ENCODE measurements at places on chromosomes 7 and 10.
A peak's percentile ranks its signal among the peaks of the same experiment; 100 is the strongest.

DNA sequence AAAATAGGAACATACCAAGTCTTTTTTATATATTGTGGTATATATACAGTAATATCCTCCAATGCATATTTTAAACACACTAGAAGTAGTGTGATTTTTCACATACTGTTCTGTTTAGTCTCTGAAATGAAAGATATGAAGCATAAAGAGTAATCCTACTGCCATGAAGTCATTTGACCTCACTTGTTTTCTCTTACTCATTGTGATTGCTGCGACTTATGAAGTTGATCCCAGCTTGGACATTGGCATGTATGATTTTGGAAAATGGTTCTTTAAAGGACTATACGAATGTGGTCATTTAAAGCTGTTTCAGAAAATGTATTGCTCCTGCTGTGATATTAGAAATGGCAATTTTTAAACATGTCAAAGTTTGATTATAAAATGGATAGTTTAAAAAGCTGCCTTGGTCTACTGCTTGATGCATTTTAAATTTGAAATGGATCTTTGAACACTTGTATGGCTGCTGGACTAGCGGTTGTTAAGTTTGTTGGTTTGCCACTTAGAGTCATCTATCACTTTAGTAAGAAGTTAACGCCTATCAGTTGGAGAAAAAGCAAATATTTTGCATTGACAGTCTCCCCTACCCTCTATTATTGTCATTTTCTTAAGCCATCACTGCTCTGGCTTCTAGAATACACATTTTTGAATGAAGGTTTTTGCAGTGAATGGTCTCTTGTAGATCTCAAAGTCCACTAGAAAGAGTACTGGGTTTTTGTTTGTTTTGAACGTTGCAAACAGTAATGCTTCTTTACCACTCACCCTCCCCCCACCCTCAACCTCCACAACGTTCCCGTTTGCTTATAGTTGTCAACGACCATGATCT, 881 bp upstream of the PCGF5 start:
- no peak for DNase-seq

DNA sequence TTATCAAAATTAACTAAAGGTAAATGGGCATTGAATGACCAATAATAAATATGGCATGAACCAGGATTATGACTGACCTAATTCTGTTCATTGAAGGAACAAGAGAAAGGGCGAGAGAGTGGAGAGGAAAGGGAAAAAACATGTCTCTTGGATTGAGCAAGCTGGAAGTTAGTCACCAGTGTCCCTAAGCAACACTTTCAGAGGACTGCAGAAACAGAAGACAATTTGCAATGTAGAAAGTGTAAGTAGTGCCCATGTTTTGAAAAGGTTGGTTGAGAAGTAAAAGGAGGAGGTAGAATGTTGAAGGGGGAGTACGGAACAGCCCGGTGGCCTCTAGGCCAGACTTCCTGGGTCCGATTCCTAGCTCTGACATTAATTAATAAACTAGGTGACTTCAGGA, 94.6 kb downstream of the FAS start:
- DNase-seq = peak; percentile 27

DNA sequence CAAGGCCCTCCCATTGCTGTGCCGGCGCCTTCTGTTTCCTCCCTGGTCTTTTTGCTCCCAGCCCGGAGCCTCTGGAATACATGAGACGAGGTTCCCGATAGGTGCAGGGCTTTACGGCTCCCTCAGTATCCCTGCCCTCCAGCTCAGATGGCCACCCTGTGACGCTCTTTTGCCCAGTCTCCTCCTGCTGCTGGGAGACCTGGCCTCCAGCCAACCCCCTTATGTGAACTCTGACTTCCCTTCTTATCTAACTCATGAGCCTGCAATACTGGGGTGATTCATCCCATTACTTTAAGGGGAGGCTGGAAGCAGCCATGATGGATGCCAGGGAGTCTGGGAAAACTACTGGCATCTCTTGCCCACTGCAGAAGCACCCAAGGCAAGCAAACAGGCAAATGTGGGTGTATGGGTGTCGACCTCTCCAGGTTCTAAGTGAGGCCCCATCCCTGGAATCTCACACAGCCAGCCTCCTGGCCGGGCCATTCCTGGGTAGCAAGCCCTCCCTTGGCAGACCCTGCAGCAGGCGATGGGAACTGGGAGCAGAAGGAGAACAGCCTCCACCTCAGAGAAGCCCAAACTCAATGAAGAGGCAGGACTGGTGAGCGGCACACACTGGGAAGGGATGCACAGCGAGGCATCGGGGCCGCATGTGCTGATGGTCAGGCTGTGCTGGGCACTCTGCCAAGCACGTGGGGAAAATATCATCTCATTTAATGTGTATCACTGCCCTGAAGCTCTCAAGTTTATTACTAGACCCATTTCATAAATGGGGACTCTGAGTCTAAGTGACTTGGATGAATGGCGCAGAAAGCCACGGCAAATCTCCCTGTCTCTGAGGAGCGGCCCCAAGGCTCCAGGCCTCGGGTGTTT, 97.5 kb downstream of the FAM53B start:
- DNase-seq = peak; percentile 76

GRCh38 chr7:81774551-81774950, 4.7 kb upstream of the HGF start:
- no peak for DNase-seq

DNA sequence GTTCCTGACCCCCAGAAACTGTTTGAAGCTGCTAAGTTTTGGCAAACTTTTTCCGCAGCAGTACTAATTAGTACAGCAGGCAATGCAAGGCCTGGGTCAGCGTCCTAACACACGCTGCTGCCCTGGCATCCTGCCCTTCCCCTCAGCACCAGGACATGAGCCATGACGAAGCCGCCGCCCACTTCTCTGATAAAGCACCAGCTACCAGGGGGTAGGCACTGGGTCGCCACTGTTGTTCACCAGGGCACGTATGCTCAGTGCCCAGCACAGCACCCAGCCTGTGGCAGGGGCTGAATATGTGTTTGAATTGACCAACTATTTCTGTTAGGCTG, 59.5 kb downstream of the CHST15 start:
- DNase-seq = no peak

- no peak for DNase-seq
These were observed 357.4 kb upstream of the TMEM229A start for GRCh38 chr7:124390301-124390700.

DNA sequence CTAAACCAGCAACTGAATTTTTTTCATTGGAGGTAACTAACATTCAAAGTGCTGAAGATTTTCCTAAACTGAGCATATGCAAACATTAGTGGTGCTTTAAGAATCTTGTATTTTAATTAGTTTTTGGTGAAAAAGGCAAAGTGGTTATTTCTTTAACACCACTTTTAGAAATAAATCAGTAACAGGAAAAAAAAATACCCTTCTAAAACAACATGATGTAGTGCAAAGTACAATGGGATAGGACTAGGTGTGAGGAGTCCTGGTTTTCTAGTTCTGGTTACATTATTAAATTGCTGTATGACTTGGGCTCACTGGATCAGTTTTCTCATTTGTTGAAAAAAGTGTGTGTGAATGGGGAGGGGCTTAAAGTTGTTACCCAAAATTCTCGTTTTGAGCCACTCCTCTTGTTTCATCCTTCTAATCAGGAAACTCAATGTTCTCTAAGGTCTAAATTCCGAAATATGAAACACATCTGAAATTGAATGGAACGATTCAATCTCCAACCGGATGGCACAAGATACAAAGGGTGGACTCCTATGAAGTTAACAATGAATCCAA, 1.8 kb downstream of the WASL start:
- no peak for DNase-seq

DNA sequence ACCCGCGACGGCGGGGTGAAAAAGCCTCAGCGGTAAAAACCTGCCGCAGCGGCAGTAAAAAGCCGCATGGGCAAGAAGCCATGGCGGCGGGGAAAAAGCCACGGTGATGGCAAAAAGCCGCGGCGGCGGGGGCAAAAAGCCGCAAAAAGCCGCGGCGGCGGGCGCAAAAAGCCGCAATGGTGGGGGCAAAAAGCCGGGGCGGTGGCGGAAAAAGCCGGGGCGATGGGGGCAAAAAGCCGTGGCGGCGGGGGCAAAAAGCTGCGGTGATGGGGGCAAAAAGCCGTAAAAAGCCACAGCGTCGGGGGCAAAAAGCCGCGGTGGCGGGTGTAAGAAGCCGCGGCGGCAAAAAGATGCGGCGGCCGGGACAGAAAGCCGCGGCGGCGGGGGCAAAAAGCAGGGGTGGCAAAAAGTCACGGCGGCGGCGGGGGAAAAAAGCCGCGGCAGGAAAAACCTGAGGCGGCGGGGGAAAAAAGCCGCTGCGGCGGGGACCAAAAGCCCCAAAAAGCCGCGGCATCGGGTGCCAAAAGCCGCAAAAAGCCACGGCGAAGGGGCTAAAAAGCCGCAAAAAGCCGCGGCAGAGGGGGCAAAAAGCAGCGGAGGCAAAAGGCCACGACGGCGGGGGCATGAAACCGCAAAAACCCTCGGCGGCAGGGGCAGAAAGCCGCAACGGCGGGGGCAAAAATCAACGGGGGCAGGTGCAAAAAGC, 488.5 kb downstream of the ZNF33B start:
- peak; percentile 2 for DNase-seq

GRCh38 chr7:19798986-19799385, 25.6 kb upstream of the TMEM196 start:
- DNase-seq = no peak

GRCh38 chr7:30707391-30708357, 25.4 kb upstream of the CRHR2 start:
- DNase-seq = peak; percentile 34

DNA sequence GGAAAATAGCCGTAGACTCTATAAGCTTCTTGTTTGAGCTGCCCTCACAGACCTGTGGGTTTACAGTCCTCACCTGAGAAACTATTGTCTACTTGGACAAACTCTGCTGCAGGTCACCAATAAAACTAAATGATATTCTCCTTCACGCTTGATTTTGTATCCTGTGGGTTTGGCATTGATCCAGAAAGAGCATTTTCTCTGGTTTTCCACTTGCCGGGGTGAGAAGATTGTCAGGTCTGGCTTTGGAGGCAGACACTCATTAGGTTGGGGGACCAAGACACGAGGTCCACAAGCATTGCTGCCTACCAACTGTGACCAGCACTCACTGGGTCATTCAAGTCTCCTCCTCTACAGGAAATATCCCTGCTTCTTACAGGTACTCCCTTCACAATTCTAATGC, 68.5 kb downstream of the CDC14C start:
- no peak for DNase-seq

DNA sequence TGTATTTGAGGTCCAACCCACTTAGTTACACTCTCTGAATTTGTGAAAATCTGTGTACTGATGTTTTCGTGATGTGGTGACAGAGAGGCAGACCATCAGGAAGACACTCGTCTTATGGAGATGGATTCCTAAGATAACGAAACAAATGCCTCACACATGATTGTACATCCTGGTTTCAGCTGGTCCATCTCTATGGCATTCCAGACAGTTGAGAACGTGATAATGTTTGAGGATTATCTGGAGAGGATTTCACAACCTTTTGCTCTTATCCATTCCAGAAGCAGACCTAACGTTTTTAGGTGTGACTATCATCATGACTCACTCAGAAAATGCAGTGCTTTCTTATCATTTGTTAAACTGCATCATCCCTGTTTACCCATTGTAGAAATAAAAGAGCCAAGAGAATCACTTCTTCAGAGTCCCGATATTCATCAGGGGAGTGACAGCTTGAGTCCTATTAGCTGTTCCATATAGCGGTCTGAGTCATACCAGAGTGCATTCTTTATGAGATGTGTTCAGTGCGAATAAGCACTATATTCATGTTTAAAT, 74.5 kb downstream of the BMPER start:
- DNase-seq = peak; percentile 80

GRCh38 chr10:128854963-128855362, 612.1 kb upstream of the MGMT start:
- peak; percentile 24 for DNase-seq

DNA sequence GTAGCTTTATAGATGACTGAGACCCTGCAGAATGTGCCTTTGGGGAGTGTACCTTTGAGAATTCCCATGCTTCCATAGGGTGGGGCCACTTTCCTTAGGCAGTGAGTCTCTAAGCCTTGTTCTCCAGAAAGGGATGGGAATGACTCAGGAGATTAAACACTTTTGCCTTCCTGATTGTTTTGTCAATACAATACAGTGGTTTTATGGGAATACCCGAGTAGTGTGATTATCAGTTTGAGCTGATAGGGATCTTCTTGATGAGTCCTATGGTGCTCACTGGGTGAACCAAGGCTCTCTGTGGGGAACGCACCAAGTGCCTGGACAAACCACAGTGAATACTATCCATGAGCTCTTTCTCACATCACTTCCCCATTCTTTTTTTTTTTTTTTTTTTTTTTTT, 6.3 kb downstream of the MYOF start:
- DNase-seq = peak; percentile 21

GRCh38 chr10:101848894-101849351, 5.3 kb upstream of the KCNIP2 start:
- no peak for DNase-seq

DNA sequence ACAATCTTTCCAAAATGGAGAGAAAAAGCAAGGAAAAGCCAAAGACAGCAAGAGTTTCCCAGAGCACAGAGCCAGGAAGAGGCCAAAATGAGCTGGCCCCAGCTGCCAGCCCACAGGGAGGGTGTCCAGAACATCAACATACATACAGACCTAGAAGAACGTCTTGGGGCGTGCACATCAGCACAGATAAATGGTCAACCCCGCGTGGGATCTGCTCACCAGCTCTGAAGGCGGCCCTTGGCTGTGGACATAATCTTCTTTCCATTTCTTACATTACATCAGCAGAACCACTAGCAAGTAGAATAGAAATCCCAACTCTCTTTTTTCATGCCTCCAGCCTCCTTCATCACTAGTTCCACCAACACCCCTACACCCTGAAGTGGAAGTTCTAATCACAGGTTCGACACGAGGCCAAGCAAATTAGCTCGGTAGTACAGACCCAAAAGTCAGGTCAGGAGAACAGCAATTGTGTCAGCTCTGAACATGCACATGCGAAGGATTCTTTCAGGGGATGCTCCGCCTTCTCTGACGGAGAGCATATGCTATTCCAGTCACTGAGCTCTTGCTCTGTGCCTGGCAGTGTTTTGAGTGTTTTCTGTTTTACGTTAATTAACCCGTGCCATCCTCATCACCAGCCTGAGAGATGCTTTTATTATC, 16.4 kb downstream of the SH3PXD2A start:
- DNase-seq = peak; percentile 55

DNA sequence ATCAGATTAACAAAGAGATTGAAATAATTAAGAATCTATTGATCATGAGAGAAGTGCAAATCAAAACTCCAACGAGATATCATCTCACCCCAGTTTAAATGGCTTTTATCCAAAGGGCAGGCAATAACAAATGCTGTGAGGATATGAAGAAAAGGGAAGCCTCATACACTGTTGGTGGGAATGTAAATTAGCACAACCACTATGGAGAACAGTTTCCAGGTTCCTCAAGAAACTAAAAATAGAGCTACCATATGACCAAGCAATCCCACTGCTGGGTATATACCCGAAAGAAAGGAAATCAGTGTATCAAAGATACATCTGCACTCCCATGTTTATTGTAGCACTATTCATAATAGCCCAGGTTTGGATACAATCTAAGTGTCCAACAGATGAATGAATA, 13.8 kb downstream of the FGL2 start:
- DNase-seq = no peak

DNA sequence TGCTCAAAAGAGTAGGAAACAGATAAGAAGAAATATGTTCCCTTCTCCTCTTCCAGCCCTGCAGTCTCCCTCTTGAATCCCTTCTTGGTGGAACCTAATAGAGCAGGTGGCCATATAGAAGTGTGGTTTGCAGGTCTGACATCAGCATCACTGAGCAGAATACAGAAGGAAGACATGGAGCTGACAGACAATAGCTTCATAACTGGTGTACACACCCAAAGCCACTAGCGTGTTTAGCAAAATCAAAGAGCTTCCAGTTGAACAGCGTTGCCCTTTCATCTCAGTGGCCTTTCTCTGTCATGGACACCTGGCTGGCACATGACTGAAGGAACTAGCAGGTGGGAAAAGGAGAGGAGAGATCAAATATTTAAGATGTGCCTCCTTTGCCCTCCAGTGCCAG, 245.5 kb downstream of the BAMBI start:
- DNase-seq = no peak
